ENCODE measurements at places on chromosomes 13 and 19.

GRCh38 chr13:37492075-37492474, 106.5 kb downstream of the POSTN start:
- DNase-seq, result no peak

DNA sequence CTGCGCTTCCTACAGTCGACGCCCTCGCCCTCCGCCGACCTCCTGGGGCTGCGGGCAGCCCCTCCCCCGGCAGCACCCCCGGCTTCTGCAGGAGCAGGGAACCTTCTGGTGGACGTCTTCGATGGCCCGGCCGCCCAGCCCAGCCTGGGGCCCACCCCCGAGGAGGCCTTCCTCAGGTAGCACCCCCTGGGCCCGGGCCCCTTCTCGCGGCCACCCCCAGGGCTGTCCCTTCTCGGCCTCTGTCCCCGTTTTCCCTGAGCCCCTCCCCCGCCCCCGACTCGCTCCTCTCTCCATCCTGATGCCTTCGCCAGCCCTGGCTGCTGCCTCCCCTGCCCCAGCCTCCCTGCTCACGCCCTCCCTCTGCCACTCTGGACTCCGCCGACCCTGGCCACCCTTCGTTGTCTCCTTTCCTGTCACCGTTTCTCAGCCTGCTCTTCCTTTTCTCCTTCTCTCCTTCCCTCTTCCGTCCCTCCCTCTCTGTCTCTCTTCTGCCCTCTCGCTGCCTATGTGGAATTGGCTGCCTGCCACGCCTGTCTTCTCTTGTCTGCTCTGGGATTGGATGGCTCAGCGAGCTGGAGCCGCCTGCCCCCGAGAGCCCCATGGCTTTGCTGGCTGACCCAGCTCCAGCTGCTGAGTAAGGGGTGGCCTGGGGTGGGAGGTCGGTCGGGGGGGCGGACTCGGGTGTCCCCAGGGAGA, 11.0 kb downstream of the FUZ start:
- DNase-seq, result peak; percentile 92

GRCh38 chr19:48348737-48349136, 15.0 kb downstream of the TMEM143 start:
- DNase-seq, result no peak

DNA sequence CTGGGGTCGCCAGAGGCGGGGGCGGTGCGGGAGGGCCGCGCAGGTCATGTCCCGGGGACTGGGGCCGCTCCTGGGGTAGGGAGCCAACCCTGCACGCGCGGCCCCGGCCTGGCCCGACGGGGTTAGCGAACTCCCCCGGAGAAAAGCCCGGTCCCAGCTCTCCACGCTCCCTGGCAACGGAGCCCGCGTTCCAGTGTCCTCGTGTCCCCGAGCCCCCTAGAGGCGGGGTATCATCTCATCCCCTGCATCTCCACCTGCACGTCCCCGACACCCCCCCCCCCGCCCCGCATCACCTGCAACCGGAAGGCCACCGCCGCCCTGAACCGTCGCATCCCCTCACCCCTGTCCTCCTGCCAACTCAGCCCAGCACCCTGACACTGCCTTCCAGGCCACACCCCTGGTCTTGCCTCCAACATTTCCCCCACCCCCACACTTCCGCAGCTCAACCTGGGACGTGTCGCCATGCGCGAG, 2.7 kb downstream of the WDR88 start:
- DNase-seq, result no peak

GRCh38 chr13:74406420-74406819, 272.2 kb upstream of the KLF12 start:
- no peak for DNase-seq

GRCh38 chr13:30776661-30777060, 41.3 kb downstream of the ALOX5AP start:
- DNase-seq, result no peak

GRCh38 chr13:94280845-94281244, 198.6 kb downstream of the DCT start:
- no peak for DNase-seq

DNA sequence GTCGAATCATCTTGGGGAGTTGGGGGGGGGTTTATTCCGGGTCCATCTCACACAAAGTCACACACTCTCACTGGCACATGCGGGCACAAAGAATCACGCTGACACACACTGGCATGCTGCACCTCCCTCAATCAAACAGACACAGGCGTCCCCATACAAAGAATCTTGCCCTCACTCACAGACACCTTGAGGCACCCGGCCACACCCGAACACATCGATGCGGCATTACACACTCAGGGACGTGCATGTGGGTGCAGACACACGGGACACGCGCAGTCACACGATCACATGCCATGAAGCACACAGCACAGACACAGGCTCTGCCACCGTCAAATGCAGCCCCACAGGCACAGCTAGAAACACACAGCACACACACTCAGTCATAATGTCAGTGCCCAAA, 7.8 kb downstream of the NFIX start:
- no peak for DNase-seq

DNA sequence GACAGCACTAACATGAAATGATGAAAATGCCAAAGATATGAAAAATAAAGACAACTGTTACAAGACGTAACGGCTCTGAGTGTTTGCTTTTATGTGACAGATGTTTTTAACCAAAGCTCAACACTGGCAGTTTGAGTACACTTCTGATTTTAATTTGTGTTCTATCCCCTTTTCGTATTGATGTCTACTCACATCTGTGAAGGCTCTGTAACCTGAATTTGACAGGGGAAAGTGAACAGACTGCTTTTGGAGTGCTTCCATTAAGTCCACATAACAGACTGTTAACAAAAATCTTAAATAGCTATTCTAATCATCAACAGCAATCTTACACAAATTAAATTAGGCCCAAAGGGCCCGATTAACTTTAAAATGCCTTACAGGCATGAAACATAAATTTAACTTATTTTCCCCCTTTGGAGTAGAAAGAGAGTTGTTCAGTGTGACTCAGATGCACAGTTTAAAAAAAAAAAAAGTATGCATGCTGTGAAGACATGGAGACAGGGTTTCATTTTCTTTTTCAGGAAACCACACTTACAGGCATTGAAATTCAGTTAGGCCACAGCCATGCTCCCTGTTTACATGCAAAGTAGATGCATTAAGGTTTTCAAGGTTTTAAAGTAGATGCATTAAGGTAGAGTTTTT, 16.3 kb upstream of the RNASEH2B start:
- DNase-seq, result no peak

- no peak for DNase-seq
Observed at GRCh38 chr13:36193151-36193855, 21.1 kb downstream of the SOHLH2 start.

GRCh38 chr13:94182185-94182761, 297.2 kb downstream of the DCT start:
- DNase-seq, result no peak

DNA sequence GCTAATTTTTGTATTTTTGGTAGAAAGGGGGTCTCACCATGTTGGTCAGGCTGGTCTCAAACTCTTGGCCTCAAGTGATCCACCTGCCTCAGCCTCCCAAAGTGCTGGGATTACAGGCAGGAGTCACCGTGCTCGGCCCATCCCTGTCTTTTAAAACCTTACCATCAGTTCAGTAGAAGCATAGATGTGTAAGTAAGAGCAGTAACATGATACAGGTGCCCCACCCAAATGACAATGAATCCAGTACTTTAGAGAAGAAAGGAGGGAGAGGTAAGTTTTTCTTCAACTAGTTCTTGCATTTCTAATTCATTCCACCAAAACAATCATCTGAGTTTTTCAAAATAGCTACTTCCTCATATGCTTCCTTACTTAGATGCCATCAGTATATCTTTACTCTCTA, 21.9 kb downstream of the SPRY2 start:
- no peak for DNase-seq

DNA sequence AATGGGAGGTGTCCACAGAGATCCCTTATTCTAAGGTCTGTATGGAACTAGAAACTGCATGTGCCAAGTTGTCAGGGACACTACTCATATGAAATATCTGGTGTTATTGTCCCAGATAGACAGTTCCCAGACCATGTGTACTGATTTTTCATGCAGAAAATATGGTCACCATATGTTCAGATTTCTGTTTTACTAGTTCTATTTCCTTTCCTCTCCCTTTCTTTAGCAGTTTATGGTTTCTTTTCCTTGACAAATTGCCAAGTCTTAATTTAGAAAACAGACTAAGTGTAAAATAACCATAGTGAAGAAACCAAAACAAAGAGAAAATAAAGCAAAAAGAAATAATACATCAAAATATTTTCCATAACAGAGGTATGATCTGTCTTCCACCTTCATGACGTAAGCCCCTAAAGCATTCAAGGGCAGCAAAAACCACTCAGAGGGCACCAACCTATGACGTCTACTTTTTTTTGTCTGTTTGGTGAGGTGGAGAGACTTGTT, 248.5 kb downstream of the KCTD12 start:
- DNase-seq, result no peak

GRCh38 chr13:49594576-49594975, 9.2 kb upstream of the RCBTB1 start:
- DNase-seq, result no peak

DNA sequence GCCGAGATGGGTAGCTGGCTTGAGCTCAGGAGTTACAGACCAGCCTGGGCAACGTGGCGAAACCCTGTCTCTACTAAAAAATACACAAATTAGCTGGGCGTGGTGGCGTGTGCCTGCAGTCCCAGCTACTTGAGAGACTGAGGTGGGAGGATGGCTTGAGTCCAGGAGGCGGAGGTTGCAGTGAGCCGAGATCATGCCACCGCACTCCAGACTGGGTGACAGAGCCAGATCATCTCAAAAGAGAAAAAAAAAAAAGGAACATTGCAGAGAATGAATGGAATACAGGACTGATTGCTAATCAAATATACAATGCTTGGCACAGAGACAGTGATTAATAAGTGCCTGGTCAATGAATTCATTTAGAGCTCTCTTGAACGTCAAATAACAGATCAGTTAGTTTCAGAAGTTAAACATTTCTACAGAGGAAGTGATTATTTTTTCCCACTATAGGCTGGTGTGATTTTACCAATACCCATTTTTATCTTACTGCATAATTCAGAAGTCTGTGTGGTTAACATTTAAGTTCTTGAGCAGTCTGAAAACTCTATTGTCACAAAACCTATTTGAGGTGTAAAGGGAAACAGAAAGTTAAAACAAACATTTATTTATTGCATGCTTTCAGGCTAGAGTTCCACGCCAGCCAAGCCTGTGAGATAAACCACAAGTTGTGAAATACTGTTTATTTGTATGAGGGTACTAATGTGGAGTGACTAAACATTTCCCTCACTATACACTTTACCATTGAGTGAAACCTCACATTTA, 7.7 kb upstream of the TBC1D4 start:
- DNase-seq, result no peak

DNA sequence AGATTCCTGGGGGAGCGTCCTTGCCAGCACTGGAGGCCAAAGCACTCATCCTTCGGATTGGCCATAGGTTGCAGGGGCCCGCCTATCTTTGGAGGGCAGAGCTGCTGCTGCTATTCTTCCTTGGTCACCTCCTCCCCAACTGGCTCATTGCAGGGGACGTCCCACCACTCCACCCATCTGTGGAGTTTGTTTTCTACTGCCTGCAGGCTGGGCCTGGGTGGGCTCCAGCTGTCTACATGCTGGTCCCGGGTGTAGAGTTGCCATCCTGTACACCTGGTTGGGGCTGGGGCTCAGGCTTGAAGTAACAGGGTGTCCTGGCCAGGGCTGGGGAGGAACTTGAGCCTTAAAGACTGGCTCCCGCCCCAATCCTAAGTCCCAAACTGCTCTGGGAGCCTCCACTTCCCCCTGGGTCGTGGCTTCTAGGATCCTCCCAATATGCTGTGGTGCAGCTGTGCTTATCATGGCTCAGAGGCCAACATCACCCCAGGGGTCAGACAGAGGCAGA, 2.1 kb downstream of the RNF225 start:
- DNase-seq, result no peak

GRCh38 chr19:11848594-11849469, at the start of gene ZNF439:
Gene ZNF439, plus strand, starts transcription at chr19:11848726. Its CDS starts 142 bp downstream, at chr19:11848868.
- peak; percentile 77 for DNase-seq

GRCh38 chr19:31294189-31294588, 55.0 kb downstream of the TSHZ3 start:
- no peak for DNase-seq

DNA sequence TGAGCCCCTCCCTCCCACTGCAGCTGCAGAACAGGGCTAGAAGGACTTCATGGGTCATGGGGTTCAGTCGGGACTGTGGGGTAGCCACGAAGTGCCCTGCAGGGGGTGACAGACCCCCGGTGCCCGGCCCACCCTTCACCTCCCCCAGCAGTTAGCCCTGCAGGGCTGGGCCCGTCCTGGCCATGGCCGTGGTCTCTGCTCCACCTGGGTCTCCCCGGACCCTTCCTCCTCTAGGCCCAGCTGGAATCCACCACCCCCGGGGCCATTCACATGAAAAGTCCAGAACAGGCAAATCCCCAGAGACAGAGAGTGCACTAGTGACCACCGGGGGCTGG, 17.3 kb downstream of the MKNK2 start:
- no peak for DNase-seq

DNA sequence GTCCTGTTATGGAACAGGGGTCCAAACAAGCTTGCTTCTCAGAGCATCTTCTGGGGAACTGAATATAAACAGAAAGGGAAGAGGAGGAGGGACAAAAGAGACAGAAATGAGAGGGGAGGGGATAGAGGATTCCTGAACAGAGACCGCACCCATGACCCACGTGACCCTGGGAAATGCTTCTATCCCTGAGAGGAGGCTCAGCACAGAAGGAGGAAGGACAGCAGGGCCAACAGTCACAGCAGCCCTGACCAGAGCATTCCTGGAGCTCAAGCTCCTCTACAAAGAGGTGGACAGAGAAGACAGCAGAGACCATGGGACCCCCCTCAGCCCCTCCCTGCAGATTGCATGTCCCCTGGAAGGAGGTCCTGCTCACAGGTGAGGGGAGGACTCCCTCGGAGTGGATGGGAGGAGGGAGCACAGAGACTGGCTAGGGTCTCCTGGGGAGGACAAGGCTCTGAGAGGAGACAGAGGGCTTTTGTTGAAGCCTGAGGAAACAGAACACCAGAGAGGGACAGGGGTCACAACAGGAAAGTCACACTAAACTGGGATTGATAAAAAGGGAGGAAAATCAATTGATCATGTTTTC, at the start of gene CEACAM6:
CEACAM6 (plus strand) TSS at position 203 of the 586 bp plus-strand sequence; CDS start at position 312, 109 bp downstream.
- no peak for DNase-seq

GRCh38 chr19:12364391-12365235, 870 bp downstream of the ZNF442 start:
- DNase-seq, result no peak

- peak; percentile 67 for DNase-seq
Observed at GRCh38 chr19:18160971-18161635, 8.1 kb downstream of the PIK3R2 start.

DNA sequence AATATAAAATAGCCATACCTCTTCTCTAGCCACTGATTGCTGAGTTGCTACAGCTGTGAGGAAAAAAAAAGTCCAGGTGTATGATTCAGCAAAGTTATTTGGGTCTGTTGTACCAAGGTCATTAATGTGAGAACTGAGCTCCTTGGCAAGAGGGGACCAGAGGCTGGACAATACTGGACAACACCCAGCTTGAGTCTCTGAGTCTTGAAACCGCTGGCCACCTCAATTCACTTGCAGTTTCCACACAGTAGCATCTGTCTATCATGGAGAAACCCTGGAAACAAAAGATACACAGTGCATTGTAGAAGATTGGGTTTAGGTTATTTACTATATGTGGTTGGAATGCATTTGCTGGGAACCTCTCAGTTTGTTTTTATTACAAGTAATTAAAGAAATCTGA, 60.4 kb downstream of the WDFY2 start:
- no peak for DNase-seq

GRCh38 chr19:42474743-42475142, 32.0 kb upstream of the CXCL17 start:
- DNase-seq, result no peak

- DNase-seq, result no peak
Observed at GRCh38 chr13:65417953-65418352, 1812.2 kb downstream of the PCDH9 start.
